ENCODE measurements at places on chromosomes 4 and X.

GRCh38 chr4:138494931-138495330 is 252.8 kb upstream of the SLC7A11 start:
- peak; percentile 5 for DNase-seq

DNA sequence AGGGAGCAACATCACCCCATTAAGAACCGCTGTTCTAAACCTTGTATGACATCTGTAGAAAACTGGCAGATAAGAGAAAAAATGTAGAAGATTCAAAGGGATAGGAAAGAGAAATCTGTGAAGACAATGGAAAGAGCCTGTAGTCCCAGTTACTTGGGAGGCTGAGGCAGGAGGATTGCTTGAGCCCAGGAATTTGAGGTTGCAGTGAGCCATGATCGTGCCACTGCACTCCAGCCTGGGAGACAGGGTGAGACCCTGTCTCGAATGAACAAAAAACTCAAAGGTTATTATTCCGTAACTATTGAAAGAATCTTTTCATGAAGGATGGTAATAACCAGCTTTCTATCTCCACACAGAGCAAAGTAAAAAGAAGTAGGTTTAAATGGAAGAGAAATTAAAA is 1.6 kb upstream of the CLCN4 start:
- DNase-seq: no peak

- DNase-seq: no peak
Observed at GRCh38 chrX:16981209-16981608, 34.8 kb downstream of the REPS2 start.

- DNase-seq: no peak
Observed at GRCh38 chr4:129208481-129208880, 112.5 kb downstream of the C4orf33 start.

DNA sequence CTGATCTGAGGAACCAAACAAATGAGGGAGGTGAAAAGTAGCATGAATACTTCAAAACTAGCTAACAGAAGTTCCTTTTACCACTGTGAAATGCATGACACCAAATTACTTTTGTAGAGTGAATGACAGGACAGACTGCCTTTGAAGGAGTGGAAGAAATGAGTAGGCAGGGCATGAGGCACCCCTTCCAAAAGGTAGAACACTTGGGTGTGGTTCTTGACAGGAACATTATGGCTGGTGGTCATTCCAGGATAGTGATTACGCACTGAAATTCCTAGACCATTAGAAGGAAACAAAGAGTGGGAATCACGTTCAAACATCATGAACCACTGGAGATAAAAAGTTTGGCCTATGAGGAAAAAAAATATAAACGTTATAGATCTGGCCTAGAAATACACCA is 4.9 kb downstream of the HUWE1 start:
- no peak for DNase-seq

- no peak for DNase-seq
Observed at GRCh38 chrX:41723826-41724225, at the start of gene GPR82. Gene GPR82 (plus strand): TSS chrX:41724181. CDS start chrX:41727027, 2,846 bp downstream.

DNA sequence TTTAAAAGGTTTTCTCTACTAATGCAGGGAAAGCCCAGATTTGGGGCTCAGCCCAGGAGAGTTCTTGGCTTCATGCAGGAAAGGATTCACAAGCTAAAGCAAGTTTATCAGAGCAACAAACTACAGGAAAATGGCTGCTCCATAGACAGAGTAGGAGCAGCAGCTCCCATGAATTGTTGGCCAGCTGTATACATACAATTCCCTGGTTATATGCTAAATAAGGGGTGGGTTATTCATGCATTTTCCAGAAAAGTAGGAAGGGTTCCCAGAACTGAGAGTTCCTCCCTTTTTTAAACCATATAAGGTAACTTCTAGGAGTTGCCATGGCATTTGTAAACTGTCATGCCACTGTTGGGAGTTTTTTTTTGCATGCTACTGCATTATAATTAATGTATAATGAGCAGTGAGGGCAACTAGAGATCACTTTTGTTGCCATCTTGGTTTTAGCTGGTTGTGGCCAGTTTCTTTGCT is 2.6 kb downstream of the C4orf33 start:
- no peak for DNase-seq

- no peak for DNase-seq
Observed at GRCh38 chrX:52118262-52118661, 49.3 kb upstream of the MAGED4B start.

GRCh38 chrX:113919387-113919786 is 664.5 kb upstream of the HTR2C start:
- DNase-seq: no peak

- no peak for DNase-seq
Observed at GRCh38 chr4:22245294-22245693, 270.6 kb downstream of the ADGRA3 start.

GRCh38 chrX:120446498-120446897 is 22.6 kb downstream of the LAMP2 start:
- DNase-seq: no peak

Data from hypothalamus (tissue), 51 donors.